ENCODE measurements at places on chromosomes 13 and 19.

- DNase-seq, result no peak
Observed at GRCh38 chr19:6482343-6482686, 728 bp upstream of the DENND1C start.

DNA sequence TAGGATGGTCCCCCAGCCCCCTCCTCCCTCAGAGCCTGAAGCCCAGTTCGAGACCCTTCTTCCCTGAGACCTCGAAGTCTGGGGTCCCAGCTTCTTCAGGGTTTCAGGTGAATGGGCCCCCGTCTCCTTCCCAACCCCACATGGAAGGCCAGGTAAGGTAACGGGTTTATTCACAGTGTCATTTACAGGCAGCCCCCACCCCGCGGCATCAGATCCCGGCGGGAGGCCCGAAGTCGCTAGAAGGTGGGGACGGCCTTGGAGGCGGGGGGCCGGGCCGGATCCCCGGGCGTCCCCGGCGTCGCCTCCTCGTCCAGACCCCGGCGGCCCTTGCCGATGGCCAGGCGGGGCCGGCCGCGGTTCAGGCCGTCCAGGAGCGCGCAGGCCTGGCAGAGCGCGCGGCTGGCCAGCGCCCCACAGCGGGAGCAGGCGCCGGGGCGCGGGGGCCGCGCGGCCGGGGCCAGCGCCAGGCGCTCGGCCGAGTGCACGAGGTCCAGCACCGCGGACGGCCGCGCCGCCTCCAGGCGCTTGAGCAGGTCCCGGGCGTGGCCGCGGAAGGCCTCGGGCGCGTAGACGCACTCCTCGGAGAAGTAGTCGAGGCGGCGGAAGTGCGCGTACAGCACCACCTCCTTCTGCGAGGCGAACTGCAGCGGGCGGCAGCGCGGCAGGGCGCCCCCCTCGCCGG is 9.7 kb downstream of the CTU1 start:
- peak; percentile 58 for DNase-seq

DNA sequence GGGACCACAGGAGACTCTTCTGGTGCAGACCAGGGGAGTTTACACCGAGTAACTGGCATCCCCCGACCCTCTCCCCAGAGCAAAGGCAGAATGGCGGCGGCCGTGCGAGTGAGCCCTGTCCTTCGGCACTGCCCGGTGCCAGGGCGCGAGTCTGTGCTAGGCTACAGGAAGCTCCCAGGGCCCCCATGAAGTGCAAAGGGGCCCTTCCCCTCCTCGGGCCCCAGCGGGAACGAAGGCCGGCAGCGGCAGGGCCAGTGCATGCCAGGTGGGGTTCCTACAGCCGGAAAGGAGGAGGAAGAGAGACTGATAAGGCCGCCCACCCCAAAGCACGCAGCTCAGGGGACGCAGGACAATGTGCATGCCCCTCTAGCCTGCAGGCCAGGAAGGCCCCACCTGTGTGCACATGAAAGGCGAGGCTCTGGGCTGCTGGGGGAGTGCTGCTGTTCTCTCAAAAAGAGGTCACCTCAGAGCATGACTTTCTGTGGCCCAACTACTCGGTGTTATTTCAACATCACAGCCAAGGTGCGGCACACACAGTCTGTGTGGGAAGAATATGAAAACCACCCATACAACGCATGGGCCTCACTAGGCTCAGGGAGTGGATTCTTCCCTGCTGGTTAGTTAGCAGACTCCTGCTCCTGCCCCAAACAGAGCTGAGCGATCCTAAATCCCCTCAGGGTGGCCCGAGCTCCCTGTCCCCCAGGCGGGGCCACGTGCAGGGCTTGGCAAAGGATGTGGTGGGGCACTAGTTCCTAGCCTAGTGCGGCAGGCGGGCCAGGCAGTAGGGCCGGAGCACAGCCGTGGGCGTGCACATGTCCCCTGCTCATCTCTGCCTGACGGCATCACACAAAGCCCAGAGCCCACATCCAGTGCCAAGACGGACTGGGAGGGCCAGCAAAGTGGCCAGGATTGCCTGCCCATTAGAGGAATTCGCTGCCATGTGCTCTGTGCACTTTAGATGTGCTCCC is 28.4 kb upstream of the TIMM44 start:
- DNase-seq, result no peak

- peak; percentile 69 for DNase-seq
Observed at GRCh38 chr19:41997121-41997850, 3.3 kb upstream of the ATP1A3 start.

DNA sequence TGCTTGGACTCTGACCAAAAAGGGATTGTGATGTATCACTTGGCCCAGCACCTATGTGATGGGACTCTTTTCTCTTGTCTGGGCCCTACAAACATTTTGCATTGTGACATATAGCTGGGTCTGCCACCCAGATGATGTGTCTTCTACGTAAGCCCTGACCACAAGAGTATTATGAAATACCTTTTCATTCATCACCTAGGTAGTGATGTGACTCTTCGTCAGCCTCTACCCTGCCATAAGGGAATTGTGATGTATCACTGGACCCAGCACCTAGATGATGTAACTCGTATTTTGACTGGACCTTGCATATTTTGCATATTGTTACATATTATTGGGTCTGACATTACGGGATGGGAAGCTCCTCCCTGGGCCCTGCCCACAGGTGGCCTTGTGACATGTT is 29.7 kb upstream of the ZNF681 start:
- DNase-seq, result no peak

DNA sequence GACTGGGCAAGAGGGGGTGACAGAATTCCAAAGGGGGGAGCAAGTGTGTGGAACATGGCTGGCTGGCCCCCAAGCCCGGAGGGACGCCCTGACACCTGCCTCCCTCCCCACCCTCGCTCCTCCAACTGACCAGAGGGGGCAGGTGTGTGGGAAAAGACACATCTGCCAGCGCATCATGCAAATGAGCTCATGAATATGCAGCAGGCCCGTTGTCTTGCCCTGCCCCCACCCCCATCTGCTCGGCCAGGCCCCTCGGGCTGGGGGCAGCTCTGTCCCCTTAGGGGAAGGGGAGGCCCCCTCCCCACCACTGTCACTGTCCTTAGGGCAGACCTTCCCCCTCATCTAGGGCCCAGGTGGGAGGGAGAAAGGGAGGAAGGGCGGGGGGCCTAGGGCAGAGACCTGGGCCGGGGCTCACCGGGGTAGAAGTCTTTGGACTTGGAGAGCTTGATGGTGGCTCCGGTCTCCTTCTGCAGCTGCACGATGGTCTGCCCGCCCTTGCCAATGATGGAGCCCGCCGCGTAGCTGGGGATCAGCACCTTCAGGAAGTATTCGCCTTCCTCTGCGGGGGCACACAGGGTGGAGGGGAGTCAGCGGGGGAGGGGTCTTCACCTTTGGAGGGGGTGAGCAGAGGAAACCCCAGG is 12.9 kb downstream of the NOVA2 start:
- DNase-seq, result no peak

- DNase-seq, result no peak
Observed at GRCh38 chr13:104571161-104571892, 1505.1 kb upstream of the SLC10A2 start.

GRCh38 chr19:16363852-16364230 is 39.2 kb downstream of the KLF2 start:
- DNase-seq, result no peak

GRCh38 chr19:9407827-9408226 is 27.5 kb downstream of the ZNF266 start:
- no peak for DNase-seq

DNA sequence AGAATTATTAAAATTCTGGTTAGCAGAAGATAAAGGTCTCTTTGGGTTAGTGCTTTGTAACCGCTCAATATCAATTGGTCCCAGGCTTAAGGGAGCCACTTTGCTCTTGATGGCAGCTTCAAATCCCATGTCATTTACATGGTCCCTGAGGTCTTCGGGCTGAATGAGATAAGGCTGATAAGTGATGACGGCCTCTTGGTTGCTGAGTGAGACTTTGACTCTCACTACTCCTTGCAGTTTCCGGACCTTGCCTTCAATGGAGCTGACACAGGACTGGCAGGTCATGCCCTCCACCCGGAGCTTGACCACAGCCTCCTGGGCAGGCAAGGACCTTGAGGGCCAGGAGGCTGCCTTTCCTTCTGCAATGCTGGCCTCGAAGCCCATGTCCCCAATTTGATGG is 36.8 kb downstream of the ATP7B start:
- DNase-seq, result no peak

GRCh38 chr19:31718898-31719297 is 369.7 kb upstream of the TSHZ3 start:
- DNase-seq, result no peak

GRCh38 chr19:45569619-45570421 is 14.8 kb downstream of the OPA3 start:
- peak; percentile 76 for DNase-seq

DNA sequence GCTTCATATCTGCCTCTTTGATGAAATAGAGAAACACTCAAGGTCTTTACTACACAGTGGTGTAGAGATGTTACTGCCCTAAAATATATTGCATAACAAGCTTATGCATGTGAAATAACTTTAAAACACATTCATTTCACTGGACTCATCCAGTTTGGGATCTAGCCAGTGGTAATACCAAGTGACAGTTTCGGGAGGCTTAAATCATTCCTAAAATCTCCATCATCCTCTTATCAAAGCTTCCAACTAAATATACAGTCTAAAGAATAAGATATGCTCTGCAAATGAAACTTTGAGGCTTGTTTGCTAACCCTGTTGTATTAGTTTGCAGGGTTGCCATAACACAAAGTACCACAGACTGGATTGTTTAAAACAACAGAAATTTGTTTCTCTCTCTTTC is 52.8 kb downstream of the THSD1 start:
- no peak for DNase-seq

- DNase-seq, result peak; percentile 26
Observed at GRCh38 chr19:7611541-7612279, 16.0 kb downstream of the CAMSAP3 start.

DNA sequence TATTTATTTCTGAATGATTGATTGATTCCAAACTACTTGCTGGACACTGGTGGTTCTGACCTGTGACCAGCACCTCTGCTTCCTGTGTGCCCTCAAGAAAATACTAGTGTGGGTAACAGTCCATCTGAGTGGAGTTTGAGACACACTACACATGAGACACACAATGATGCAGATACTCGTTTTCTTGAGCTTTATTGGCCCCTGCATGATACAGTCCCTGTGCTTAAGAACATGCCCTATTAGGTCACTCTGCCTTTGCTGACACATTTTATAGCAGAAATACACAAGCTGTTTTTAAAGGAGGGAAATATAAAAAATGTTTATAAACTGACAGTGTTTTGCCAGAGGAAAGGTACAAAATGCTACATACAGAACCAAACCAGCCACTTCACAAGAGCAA is 126.9 kb downstream of the STK24 start:
- no peak for DNase-seq

GRCh38 chr13:51605698-51606097 is 21.4 kb downstream of the WDFY2 start:
- no peak for DNase-seq

- no peak for DNase-seq
Observed at GRCh38 chr19:7720351-7720750, 11.6 kb downstream of the CLEC4G start.

- no peak for DNase-seq
Observed at GRCh38 chr13:79812070-79812850, 331.3 kb downstream of the NDFIP2 start.

GRCh38 chr19:7994114-7994513 is 11.3 kb downstream of the ELAVL1 start:
- no peak for DNase-seq

GRCh38 chr13:22168437-22169190 is 497.7 kb downstream of the FGF9 start:
- no peak for DNase-seq

- peak; percentile 29 for DNase-seq
Observed at GRCh38 chr19:16227837-16228636, 30.3 kb downstream of the AP1M1 start.

DNA sequence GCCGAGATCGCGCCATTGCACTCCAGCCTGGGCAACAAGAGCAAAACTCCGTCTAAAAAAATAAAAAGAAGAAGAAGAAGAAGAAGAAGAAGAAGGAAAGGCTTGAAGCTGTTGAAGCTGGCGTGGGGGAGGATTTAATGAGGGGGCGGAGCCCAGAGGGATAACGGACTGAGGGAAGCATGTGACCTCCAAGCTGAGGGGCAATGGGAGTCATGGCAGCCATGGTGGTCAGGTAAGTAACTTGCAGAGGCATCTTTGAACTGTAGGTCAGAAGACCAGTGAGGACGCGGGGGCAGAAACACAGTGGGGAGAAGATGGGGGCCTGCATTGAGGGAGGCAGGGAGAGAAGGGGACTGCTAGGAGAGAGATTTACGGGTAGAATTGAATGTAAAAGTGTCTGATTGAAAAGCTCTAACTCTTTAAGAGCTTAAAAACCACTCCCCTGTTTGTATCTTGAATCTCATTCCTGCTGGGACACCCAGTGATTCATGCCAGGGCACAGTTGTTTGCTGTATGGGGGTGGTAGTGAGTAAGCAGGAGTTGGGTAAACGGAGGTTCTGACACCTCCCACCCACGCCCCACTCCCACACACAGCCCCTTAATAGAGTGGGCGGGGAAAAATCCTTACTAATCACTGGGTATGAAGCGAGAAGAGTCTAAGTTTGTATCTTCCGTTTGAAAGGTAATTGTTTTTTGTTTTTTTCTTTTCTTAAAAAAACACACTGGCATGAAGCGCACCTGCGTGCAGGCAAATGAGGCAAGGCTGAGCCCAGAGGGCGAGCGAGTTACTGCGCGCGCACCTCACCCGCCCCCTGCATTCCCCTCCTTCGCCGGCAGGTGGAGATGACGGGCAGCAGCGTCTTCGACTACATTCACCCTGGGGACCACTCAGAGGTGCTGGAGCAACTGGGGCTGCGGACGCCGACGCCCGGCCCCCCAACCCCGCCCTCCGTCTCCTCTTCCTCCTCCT is 13.0 kb downstream of the TMEM160 start:
- peak; percentile 100 for DNase-seq

DNA sequence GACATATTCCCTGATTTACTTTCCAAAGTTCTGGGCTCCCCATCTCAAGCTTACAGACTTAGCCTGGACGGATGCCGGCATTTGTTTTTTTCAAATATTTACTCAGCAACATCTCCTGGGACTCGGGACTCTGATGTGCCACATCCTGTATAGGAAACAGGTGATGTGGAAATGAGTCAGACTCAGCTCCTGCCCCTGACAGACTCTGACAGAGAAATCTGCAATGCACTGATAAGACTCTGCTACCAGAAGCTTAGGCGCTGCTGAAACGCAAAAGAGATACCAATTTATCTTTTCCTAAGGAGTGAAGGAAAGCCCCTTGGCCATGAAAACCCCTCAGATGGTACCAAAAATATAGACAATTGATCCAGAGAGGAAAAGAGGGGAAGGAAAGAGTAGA is 16.2 kb downstream of the LAIR2 start:
- no peak for DNase-seq

- DNase-seq, result no peak
Observed at GRCh38 chr13:51501592-51502152, 48.8 kb upstream of the INTS6 start.

GRCh38 chr19:5801796-5802619 is 2.9 kb upstream of the NRTN start:
- DNase-seq, result no peak

- DNase-seq, result no peak
Observed at GRCh38 chr19:48127561-48127960, 16.9 kb upstream of the PLA2G4C start.

DNA sequence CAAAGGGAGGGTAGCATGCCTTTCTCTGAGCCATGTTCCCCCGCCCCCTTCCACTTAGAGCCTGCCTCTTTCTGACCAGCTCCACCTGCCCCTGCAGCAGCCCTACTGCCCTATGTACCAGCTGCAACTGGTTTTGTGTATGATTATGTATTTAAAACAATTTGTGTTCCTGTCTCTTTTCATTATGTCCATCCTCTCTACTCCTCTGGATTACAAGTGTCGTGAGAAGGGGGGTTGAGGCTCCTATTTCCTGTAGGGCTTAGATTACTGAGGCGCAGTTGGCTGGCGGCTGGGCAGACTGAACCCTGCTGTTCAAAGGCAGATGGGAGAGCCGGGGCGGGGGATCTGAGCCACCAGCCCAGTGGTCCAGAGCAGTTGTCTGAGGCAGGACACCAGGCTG is 213.3 kb downstream of the KCNRG start:
- no peak for DNase-seq

Data from activated T-cell treated with anti-CD3 and anti-CD28 coated beads, Interleukin-2, amount 50 U/mL, for 24 hours (primary cell).